ENCODE measurements at places on chromosomes 7 and 10.
A peak's percentile ranks its signal among the peaks of the same experiment; 100 is the strongest.

GRCh38 chr10:75197906-75198305 lies 12.7 kb upstream of the VDAC2 start:
- no peak for DNase-seq

DNA sequence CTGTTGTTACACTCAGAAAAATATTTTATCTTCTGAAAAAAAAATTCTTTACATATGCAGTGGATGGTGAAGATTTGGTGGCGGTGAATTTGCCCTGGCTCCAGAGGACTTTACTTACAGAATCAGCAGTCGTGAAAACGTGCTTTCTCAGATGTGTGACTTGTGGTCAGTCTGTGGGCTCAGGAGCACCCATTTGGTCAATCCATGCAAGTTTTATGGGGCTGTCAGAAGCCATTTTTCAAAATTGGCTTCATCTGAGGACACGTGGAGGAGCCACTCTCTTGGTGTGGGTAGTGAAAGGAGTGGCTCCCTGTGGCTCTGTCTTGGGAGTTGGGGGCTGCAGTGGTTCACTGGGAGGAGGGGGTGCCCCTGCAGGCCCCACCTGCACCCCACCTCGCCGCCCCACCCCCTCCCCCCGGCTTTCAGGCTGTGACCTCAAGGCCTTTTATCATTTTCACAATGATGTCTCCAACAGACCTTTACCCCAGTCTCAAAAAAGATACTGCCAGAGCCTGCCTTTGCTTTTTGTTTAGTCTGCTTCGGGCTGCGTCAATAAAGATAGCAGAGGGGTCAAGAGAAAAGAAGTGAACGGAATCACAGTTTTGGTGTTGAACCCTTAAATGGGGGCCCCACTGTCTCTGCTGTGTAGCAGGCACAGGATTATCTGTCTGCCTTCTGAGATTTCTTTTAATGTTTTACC lies 137.4 kb downstream of the MGMT start:
- no peak for DNase-seq

- DNase-seq, result no peak
Observed at GRCh38 chr10:5508161-5508604, 8.8 kb upstream of the CALML5 start.

DNA sequence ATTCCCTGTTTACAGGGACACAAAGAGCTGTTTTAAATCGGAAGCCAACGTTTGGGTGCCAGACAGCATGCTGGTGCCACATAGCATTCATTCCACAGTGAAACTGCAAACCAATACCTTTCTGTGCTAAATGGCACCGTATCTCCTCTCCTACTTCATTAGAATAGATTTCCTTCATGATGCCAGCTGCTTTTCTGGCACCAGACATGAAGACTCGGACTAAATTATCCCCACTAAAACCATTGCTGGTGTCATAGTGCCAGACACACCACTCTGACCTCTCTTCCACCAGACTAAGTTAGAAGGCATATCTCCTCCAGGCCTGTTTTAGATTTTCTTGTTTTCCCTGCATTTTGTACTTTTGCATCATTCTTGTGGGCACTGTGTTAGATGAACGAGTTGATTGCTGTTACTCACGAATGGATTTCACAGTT lies 155.1 kb downstream of the ETV1 start:
- DNase-seq, result no peak

DNA sequence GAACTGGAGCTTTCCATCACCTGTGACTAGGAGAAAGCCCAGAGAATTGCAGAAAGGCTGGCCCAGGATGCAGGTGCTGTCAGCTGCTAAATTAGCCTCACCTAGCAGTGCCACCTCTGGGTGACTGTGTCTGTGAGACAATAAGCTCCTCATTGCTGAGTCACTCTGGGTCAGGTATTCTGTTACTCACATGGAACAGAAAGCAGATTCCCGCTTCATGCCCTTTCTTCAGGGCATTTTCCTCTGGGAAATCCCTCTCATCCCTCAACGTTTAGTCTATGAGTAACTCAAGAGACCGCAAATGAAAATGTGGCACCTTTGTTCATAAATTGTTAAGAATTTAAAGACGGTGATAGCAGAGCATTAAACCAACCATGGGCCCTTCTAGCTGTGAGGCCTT lies 184.0 kb downstream of the ADAM12 start:
- DNase-seq, result no peak

GRCh38 chr10:5629303-5630111 lies 36.9 kb downstream of the ASB13 start:
- peak; percentile 50 for DNase-seq

DNA sequence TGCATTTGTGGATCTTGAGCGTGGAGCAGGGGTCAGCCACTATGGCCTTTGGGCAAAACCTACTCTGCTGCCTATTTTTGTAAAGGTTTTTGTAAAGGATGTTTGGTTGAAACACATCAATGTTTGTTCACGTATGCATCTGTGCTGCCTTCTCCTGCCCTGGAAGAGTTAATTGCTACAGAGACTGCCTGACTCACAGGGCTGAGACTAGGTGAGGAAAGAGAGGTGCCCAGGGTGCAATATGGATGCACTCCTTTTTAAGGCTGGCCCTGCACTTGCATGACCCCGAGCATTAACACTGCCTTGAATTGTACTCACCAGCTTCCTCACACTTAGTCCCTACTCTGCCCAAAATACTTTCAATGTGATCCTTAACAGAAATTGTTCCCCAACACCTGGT lies 20.9 kb upstream of the NAMPT start:
- no peak for DNase-seq

GRCh38 chr10:49167425-49168170 lies 20.6 kb downstream of the TMEM273 start:
- DNase-seq, result no peak

DNA sequence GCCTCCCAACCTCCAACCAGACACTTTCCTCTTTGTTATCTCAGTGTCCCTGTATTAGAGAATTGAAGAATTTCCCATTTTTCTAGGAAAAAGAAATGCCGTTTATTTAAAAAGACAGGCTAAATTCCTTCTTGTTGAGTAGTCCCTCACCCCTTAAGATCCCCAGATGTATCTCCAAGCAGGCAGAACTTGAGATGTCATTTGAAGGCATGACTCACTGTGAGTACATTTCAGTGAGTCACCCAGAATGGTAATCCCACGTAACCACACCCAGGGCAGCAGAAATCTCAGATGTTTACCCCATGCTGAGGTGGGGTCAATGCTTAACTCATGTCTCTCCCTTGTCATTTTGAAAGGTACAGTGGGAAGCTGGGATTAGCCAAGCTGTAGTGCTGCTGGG lies 4.4 kb downstream of the ZNF655 start:
- no peak for DNase-seq

DNA sequence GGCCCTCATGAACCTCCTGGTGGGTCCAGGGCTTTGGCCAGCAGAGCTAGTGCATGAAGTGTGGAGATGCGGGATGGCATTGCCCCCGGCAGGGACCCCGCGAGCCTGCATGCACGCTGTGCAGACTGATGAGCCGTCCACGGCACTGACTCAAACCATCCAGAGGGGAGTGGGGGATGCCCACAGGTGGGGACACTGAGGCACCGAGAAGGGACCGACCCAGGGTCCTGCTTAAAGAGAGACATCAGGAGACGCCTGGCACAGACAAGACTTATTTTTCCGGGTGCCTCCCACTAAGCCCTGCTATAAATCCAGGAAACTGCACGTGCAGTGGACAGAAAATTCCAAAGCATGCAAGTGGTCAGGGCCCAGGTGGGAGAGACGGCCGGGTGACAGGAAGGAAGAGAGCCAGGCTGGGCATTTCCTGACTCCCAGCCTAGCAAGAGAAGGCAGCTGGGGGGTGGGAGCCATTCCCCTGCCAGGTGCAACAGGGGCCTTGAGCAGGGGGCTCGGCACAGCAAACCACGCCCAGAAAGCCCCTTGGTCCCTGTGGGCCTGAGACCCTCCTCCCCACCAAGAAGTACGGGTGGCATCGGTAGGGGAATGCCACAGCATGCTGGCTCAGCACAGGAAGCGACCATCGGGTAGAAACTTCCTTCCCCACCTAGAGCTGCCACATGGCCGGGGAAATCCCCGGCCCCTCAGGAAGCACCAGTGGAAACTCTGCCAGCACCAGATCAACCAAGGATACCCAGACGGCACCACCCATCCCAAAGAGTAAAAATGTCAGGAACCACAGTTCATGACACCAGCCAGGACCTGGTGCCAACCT lies 91.5 kb downstream of the FOXL3 start:
- DNase-seq, result peak; percentile 17

All from GM12891 (cell line).